A549 treated with RU486 at 1 μM for 4 hours (cell line): ENCODE measurements at places on chromosomes 13 and 19. TPM values are rescaled to one million over a fixed set of nuclear protein-coding genes. Genes with fewer than 3 reads are reported as not detected.

The SKA3 gene
- 10.5 to 15.2 TPM (median 14.7 TPM) in 5 replicates for total RNA-seq

The KIR3DL2 gene
- total RNA-seq = not detected in 5 replicates

The RXFP2 gene
- not detected in 5 replicates for total RNA-seq

The PLEKHA4 gene
- total RNA-seq = 1.5 to 3.0 TPM (median 2.4 TPM) in 5 replicates

The ZNF865 gene
- 7.3 to 16.1 TPM (median 12.2 TPM) in 5 replicates for total RNA-seq

The PGLYRP2 gene
- 0.06 TPM in 1 of 5 replicates, not detected in the others for total RNA-seq

The PRX gene
- total RNA-seq = 1.2 to 1.7 TPM (median 1.3 TPM) in 5 replicates

The PTPRH gene
- total RNA-seq = 3.7 to 5.2 TPM (median 4.3 TPM) in 5 replicates

The FPR1 gene
- total RNA-seq = 0.07 to 0.14 TPM (median 0.10 TPM) in 4 of 5 replicates, not detected in the other

The PRTN3 gene
- total RNA-seq = 0.26 to 0.50 TPM (median 0.34 TPM) in 4 of 5 replicates, not detected in the other

The RUBCNL gene
- 0.07 to 0.13 TPM in 2 of 5 replicates, not detected in the others for total RNA-seq

The SIGLEC11 gene
- total RNA-seq = not detected in 5 replicates

The APC2 gene
- 0.69 to 2.1 TPM (median 1.3 TPM) in 5 replicates for total RNA-seq

The TNFSF9 gene
- 4.7 to 8.9 TPM (median 7.0 TPM) in 5 replicates for total RNA-seq

The NXNL1 gene
- not detected in 5 replicates for total RNA-seq

The GPR12 gene
- not detected in 5 replicates for total RNA-seq

The ZNF554 gene
- 1.0 to 1.3 TPM (median 1.2 TPM) in 5 replicates for total RNA-seq
